Natural killer cell (primary cell): ENCODE measurements at places on chromosomes 3 and 15. TPM values are rescaled to one million over a fixed set of nuclear protein-coding genes. Genes with fewer than 3 reads are reported as not detected.

DNA sequence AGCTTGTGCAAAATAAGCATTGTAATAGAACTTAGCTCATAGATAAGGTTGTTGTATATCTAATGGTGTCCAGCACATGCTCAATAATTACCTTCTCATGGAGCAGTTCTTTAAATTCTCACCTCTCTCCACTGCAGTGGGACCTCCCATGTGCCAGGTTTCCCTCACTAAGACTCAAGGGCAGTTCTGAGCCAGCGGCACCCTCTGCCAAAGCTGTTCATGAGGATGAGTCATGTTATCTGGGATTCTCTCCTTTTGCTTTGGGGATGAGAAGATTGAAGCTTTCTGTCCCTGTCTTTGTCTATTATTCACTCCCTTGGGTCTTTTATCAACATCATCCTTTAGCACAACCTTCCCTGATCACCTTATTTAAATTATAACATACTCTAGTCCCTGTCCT is 15.6 kb upstream of the AMOTL2 start:
- no peaks in the 10 kb centered on the region for H3K4me1 ChIP-seq
- no peak overlapping the region for H3K4me3 ChIP-seq
- no peaks in the 10 kb centered on the region for H3K36me3 ChIP-seq
- DNase-seq, result no peak

GRCh38 chr3:94173673-94174434 is 111.0 kb downstream of the NSUN3 start:
- no peak overlapping the region for H3K4me3 ChIP-seq
- no peak overlapping the region for H3K27ac ChIP-seq
- H3K27me3 ChIP-seq, result no peaks in the 10 kb centered on the region

GRCh38 chr3:186316666-186317260 is 45.3 kb downstream of the DGKG start:
- H3K4me1 ChIP-seq, result no peaks in the 10 kb centered on the region
- no peak overlapping the region for H3K27ac ChIP-seq
- no peaks in the 10 kb centered on the region for H3K36me3 ChIP-seq
- H3K27me3 ChIP-seq, result no peaks in the 10 kb centered on the region
- H3K4me3 ChIP-seq, result no peak overlapping the region

DNA sequence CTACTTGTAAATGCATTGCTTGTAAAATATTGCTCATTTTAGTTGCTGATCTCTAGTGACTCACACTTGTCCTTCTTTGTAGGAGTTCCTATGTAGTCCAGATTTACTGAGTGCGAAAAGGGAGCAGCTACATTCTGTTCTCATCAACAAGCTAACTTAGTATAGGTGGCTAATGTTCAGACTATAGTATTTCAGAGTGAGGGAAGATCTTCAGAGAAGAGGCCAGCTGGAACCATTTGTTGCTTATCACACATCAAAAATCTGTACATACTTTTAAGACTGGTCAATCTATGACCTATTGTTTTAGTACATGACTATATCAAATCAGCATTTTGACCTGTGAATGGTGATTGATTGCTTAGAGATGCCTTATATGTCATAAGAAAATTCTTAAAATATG is 71.3 kb upstream of the THSD4 start:
- H3K4me1 ChIP-seq, result no peaks in the 10 kb centered on the region
- H3K27ac ChIP-seq, result no peak overlapping the region
- no peaks in the 10 kb centered on the region for H3K36me3 ChIP-seq
- DNase-seq, result no peak

GHSR gene
- total RNA-seq, result 1.3 TPM

WNT5A gene
- not detected for total RNA-seq
